ENCODE measurements at places on chromosomes 2 and 18.

DNA sequence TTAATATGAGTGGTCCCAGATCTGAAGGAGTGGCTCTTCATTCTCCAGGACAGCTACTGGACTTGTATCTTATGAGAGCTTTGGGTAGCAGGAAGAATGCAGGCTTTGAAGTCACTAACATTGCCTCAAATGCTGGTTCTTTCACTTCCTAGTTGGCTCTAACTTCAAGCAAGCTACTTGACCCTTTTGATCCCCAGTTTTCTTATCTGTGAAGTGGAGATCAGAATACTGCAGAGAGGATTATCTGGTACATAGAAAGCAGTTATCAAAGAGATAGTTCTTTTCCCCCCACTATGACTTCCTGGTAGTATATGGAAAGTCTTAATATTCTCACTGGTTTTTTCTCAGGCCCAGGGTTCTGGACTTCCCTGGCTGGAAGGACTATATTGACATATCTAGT lies 3.4 kb upstream of the PLCL1 start:
- no peak for DNase-seq

- DNase-seq, result no peak
Observed at GRCh38 chr2:190879474-190880377, 895 bp upstream of the GLS start.

GRCh38 chr2:224260372-224261020 lies 141.4 kb downstream of the FAM124B start:
- no peak for DNase-seq

- no peak for DNase-seq
Observed at GRCh38 chr2:96195410-96196066, 13.1 kb downstream of the STARD7 start.

GRCh38 chr2:41966431-41966893 lies 81.4 kb upstream of the PKDCC start:
- no peak for DNase-seq

- DNase-seq, result no peak
Observed at GRCh38 chr18:56541340-56541739, 97.1 kb downstream of the TXNL1 start.

DNA sequence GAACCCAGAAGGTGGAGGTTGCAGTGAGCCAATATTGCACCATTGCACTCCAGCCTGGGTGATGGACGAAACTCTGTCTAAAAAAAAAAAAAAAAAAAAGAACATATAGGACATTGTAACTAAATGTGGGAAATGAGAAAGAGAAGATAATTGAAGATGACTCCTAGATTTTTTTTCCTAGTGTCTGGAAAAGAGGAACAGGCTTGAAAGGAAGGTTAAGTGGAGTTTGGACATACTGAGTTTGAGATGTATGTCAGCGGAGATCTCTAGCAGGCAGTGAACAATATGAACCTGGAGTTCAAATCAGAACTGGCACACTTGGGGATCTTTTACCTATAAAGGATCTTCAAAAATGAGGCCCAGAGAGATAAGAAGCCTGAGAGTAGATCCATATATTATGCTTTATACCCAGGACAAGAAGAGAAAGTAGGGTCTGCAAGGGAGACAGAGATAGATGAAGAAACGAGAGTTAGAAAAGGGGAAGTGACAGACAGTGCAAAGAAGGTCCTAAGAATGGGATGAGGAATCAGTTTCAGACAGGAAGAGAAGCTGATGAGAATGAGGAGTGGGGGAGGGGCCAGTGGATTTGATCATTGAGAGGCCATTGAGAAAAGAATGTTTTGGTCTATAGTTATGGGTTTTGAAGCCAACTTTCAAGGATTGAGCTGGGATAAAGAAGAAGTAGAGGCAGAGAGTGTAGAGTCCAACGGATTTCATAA lies 46.9 kb upstream of the CD28 start:
- DNase-seq, result no peak

DNA sequence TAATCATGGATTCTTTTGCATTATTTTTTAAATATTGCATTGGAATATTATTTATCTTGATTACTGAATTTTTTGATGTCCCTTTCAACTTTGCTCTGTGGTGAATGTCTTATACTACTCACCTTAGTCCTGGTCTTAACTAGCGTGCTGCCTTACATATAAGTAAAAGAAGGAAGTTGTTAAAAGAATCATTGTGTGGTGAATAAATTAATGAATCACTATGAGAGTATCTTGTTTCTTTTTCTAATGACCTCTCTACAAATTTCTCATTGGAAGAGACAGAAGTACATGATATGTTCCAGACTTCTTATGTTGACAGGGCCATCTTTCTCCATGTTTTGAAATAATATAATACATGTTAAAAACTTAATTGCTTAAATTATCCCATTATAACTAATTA lies 432.6 kb upstream of the MMADHC start:
- DNase-seq, result no peak

GRCh38 chr18:22145160-22145559 lies 24.2 kb upstream of the GATA6 start:
- DNase-seq, result no peak
